ENCODE measurements at places on chromosomes 2 and 18.

- no peaks in the 10 kb centered on the region for H3K4me1 ChIP-seq
- H3K27ac ChIP-seq: no peak overlapping the region
- no peaks in the 10 kb centered on the region for H3K27me3 ChIP-seq
- DNase-seq: no peak
- no peak overlapping the region for H3K4me3 ChIP-seq
Observed at GRCh38 chr18:22409445-22409844, 8.3 kb downstream of the CTAGE1 start.

GRCh38 chr2:16817305-16818202, 151.9 kb upstream of the CYRIA start:
- H3K27me3 ChIP-seq: no peaks in the 10 kb centered on the region
- H3K36me3 ChIP-seq: no peaks in the 10 kb centered on the region
- H3K27ac ChIP-seq: no peak overlapping the region
- H3K4me3 ChIP-seq: no peak overlapping the region

DNA sequence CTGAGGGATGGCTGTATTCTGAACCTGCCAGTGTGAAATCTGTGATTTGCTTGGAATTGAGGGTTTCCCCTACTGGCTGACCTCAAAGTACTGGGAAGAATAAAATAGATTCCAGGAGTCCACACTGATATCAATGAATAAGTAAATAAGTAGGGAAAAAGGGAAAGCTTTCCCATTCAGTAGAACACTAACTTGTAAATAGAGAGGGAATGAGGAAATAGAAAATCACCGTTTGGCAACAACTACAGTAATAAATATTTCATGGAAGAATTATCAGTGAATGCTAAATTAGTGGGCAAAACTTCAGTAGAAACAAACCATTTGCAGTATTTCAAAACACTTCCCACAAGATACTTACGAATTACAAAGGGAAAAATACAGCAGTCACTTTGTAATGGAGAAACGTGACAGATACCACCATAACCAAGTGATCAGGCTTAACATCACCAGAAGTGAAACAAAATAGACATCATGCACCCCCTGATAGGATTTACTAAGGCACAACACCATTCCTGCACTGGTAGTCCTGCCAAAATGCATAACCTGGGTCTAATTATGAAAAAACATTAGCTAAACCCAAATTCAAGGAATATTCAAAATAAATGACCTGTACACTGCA, 88.5 kb downstream of the ICA1L start:
- H3K27ac ChIP-seq: no peak overlapping the region
- peaks cover 53% of the 10 kb centered on the region for H3K36me3 ChIP-seq
- no peaks in the 10 kb centered on the region for H3K27me3 ChIP-seq
- no peaks in the 10 kb centered on the region for H3K4me1 ChIP-seq
- DNase-seq: no peak

DNA sequence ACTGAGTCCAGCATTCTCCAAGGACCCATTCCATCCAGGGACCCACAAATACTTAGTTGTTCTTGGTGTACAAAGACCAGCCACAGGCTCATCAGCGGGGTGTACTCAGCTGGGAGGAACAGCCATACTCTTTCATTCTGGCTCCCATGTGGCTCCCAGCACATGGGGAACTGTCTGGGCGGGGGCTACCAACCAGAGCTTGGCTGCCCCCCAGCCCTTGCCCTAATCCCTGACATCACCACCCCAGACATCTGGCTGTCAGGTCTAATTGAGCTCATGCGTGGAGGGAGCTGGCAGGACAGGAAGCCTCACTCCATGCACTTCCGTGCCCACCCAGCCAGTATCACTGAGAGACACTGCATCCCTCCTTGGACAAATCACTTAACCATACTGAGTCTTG, 283.6 kb downstream of the DYSF start:
- no peaks in the 10 kb centered on the region for H3K27me3 ChIP-seq
- H3K27ac ChIP-seq: no peak overlapping the region
- H3K4me3 ChIP-seq: no peak overlapping the region

DNA sequence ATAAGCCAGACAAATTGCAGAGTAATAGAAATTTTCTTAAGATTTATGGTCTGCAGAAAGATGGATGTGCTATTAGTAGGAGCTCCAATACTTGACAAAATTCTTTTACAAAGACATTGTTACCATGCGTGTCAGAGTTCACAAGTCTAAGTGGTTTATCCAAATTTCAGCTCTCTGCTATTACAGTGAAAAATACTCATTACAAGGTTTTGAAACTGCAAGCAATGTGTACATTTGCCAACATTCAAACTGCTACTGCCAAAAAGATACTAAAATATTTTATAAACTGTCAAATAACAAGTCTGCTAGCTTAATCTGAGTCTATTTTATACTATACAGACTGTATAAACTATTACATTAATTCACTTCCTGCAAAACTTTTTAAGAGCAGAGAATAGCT, 1341.5 kb upstream of the ACVR2A start:
- no peaks in the 10 kb centered on the region for H3K4me1 ChIP-seq
- H3K4me3 ChIP-seq: no peak overlapping the region
- no peak for DNase-seq
- no peaks in the 10 kb centered on the region for H3K27me3 ChIP-seq
- H3K36me3 ChIP-seq: no peaks in the 10 kb centered on the region
- no peak overlapping the region for H3K27ac ChIP-seq

DNA sequence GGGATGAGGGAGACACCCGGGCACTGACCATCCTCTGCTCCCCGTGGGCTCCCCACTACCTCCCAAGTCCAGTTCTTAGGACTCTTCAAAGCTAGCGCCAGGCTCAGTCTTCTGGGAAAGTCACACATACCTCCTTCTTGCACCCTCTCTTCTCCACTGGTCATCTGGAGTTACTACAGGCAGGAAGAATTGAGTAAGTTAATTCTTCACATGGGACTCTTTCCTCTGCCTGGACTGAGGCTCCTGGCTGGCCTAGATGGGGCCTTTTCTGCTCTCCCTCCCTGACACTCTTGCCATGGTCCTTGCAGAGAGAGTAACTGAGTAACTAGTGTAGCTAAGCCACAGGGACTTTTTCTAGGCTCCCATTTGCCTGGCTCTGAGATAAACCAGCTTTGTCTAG, 96.5 kb upstream of the CELF4 start:
- H3K27ac ChIP-seq: no peak overlapping the region
- H3K4me1 ChIP-seq: no peaks in the 10 kb centered on the region
- H3K27me3 ChIP-seq: no peaks in the 10 kb centered on the region
- DNase-seq: no peak
- H3K4me3 ChIP-seq: no peak overlapping the region

DNA sequence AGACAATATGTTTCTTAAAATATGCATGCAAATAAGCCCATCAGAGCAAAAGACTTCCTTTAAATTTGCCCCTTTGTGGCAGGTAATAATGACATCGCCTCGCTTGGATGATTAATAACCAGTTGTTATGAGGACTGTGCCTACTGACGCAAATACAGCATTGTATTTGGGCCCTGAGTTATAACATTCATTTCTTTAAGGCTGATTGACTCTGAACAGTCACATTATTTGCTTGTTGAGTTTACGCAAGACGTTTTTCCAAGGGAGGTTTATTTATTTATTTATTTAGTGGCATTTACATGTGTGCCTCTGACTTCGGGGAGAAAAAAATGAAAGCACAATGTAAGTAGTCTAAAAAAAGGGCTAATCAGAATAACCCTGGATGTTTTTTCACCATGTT, 88.3 kb downstream of the SLC8A1 start:
- H3K36me3 ChIP-seq: no peaks in the 10 kb centered on the region
- no peak for DNase-seq
- H3K27me3 ChIP-seq: no peaks in the 10 kb centered on the region

GRCh38 chr2:170713543-170714380, 1.4 kb upstream of the SP5 start:
- H3K27me3 ChIP-seq: peaks cover 100% of the 10 kb centered on the region
- peaks cover 30% of the 10 kb centered on the region for H3K4me1 ChIP-seq
- H3K4me3 ChIP-seq: peak overlapping the region; percentile 22
- peaks cover 3% of the 10 kb centered on the region for H3K36me3 ChIP-seq

GRCh38 chr2:156826341-156826933, 390.3 kb downstream of the GPD2 start:
- no peaks in the 10 kb centered on the region for H3K27me3 ChIP-seq
- no peaks in the 10 kb centered on the region for H3K36me3 ChIP-seq
- H3K4me3 ChIP-seq: no peak overlapping the region
- H3K4me1 ChIP-seq: no peaks in the 10 kb centered on the region
- DNase-seq: no peak
- H3K27ac ChIP-seq: no peak overlapping the region

GRCh38 chr2:113838744-113839444, 51.0 kb upstream of the ACTR3 start:
- DNase-seq: no peak
- peaks cover 2% of the 10 kb centered on the region for H3K36me3 ChIP-seq
- no peak overlapping the region for H3K4me3 ChIP-seq
- no peaks in the 10 kb centered on the region for H3K27me3 ChIP-seq

DNA sequence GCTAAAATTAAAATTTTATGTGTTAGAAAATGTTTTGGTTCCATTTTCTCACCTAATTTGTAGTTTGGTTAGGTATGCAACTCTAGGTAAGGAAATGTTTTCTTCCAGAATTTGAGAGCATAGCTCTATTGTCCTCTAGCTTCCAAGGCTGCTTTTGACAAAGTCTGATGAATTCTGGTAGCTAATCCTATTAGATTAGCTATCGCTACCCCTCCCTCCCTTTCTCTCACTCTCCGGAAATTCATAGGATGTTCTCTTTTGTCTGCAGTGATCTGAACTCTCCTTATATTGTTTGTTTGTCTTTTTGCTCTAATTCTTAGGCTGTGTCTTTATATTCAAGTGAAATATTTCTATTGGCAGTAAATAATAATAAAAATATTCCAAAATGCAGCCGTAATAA, 382.9 kb downstream of the DCC start:
- H3K27ac ChIP-seq: no peak overlapping the region
- H3K27me3 ChIP-seq: no peaks in the 10 kb centered on the region
- DNase-seq: no peak
- no peak overlapping the region for H3K4me3 ChIP-seq
- no peaks in the 10 kb centered on the region for H3K36me3 ChIP-seq
- no peaks in the 10 kb centered on the region for H3K4me1 ChIP-seq

- no peak overlapping the region for H3K4me3 ChIP-seq
- no peak for DNase-seq
- peaks cover 17% of the 10 kb centered on the region for H3K27me3 ChIP-seq
- no peaks in the 10 kb centered on the region for H3K36me3 ChIP-seq
- no peak overlapping the region for H3K27ac ChIP-seq
- no peaks in the 10 kb centered on the region for H3K4me1 ChIP-seq
Observed at GRCh38 chr18:47987388-47987699, 56.9 kb upstream of the SMAD2 start.

Data from activated naive CD4-positive, alpha-beta T cell treated with anti-CD3 and anti-CD28 coated beads, Interleukin-2, amount 10 ng/mL, durations not matched to agents 7 days and 5 days (primary cell).